ENCODE measurements at places on chromosomes 2 and 18. TPM values are rescaled to one million over a fixed set of nuclear protein-coding genes. Genes with fewer than 3 reads are reported as not detected.

GRCh38 chr18:44795241-44795640, 114.6 kb downstream of the SETBP1 start:
- no peak for DNase-seq

DNA sequence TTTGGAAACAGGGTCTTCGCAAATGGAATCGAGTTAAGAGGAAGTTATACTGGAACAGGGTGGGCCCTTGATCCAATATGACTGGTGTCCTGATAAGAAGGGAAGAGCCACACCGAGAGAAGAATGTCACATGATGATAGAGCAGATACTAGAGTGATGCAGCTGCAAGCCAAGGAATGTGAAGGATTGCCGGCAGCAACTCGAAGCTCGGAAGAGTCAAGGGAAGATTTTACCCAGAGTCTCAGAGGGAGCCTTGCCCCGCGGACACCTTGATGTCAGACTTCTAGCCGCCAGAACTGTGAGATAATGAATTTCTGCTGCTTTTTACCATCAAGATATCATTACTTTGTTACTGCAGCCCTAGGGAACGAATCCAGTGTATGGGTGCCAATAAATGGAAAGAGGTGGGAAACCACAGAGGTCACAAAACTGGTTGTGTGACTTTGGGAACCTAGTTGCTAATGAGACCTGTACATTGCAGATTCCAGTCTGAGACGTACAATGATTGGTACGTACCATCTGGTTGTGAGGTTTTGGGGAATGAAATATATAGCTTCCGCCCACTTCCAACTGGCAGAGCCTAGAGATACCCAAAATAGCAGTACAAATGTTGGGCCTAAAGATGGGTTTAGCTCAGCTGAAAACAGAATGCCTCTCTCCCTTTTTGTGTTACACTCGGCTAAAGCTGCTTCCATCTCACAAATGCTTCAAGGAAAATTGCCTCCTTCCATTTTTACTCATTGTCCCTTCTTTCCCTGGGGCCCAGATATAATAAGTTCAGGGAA, 28.6 kb upstream of the VWA3B start:
- no peak for DNase-seq

- DNase-seq: no peak
Observed at GRCh38 chr2:142531377-142531776, 346.1 kb upstream of the KYNU start.

- peak; percentile 22 for DNase-seq
Observed at GRCh38 chr2:189164746-189165145, 14.8 kb downstream of the COL5A2 start.

- no peak for DNase-seq
Observed at GRCh38 chr2:66867063-66867441, 432.1 kb downstream of the MEIS1 start.

The KCMF1 gene
- 71.2 TPM for total RNA-seq

The LGALSL gene
- total RNA-seq: 13.1 TPM

DNA sequence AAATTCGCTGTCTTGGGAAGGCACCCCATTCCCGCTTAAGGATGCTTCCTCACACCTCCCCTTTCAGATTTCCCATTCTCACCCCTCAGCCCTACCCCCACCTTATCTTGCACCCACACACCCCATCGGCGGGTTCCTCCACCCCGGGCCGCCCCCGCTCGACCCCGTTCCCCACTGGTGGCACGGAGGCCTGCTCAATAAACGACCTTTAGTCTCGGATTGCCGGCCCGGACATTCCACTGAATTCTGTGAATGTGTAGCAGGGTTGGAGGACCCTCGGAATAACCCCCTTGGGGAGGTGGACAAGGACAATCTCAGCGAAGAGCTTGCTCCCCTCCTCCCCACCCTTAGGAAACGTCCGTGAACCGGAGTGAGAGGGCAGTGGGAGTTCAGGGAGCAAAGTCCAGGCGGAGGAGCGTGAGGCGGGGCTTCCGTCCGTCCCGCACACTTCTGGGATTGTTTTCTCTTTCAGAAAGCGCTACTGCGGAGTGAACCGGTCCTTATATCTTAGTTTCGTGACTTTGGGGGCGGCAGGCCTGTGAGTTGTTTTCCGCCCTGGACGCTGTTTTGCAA, 2.8 kb upstream of the LBX2 start:
- DNase-seq: no peak

GRCh38 chr2:96903815-96904214, 33.9 kb upstream of the SEMA4C start:
- DNase-seq: no peak

The TFCP2L1 gene
- total RNA-seq: 0.60 TPM

The LOXL3 gene
- 8.4 TPM for total RNA-seq

DNA sequence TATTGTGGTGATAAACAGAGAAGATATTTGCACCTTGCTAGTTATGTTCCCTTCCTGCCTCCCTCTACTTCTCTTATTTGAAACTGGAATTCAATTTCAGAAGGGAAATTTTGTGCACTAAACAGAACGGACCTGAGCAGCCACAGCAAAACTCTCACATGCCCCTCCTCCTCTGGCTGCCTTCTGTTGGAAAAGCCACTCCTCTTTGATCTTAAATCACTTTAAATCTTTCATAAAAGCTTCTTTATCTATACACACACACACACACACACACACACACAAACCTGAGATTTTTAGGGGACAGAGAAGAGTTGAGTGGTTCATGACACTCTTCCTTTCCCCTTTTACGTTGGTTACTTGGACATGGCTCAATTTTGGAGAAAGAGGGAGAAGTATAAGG, 5.6 kb downstream of the TBR1 start:
- DNase-seq: no peak

The ACMSD gene
- total RNA-seq: not detected

DNA sequence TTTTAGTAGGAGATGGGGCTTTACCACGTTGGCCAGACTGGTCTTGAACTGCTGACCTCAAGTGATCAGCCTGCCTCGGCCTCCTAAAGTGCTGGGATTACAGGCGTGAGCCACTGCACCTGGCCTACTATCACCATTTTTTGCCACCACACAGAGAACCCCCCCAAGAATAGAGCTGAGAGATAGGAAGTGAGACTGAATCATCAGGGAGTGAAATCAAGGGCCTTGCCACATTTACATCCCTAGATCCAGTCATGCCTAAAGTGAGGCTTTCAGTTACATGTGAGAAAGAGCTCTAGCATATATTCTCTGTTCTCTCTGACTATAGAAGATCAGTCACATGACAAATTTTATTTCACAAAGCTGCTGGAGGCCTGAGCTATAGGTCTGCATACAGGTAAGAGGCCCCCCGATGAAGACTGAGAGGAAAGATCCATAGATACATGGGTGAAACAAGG, 28.0 kb upstream of the KCMF1 start:
- no peak for DNase-seq

GRCh38 chr2:9388199-9388681, 35.1 kb downstream of the ITGB1BP1 start:
- no peak for DNase-seq

- DNase-seq: no peak
Observed at GRCh38 chr2:221973902-221974301, 324.9 kb downstream of the PAX3 start.

The ATOH8 gene
- 23.4 TPM for total RNA-seq
